ENCODE measurements at places on chromosomes 4 and X.

- DNase-seq, result peak; percentile 14
These were observed 48.3 kb downstream of the STBD1 start for GRCh38 chr4:76354517-76355473.

GRCh38 chrX:150224676-150225075 lies 138.4 kb upstream of the MAMLD1 start:
- DNase-seq, result no peak

DNA sequence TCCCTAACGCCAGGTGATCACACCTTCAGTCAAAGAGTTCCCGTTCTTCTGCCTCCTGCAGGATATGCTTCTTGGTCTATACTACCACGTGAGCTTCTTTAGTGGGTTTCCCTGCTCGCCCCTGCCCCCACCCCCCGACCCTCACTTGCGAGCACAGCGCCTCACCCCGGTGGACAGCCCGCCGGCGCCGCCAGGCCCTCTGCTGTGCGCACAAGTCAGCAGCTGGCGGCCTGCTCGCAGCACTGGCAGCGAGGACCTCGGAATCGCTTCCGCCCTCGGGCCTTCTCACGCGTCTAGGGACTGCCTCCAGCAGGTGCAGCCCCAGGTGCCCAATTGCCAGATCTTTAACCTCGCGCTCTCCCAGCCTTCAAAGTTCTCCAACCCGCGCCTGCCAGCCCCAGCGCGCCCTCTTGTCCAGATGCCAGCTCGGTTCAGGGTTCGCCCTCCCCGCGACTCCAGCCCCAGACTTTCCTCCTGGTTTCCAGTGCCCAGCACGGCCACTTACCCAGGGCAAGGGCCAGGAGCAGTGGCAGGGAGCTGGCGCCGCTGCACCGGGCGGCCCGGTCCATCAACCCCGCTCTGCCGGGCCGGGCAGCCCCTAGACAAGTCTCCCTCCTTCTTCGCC lies 454 bp downstream of the BTC start:
- DNase-seq, result no peak

GRCh38 chr4:89411539-89412309 lies 104.1 kb upstream of the GPRIN3 start:
- DNase-seq, result no peak

GRCh38 chr4:52172166-52172565 lies 121.1 kb downstream of the SPATA18 start:
- no peak for DNase-seq

- DNase-seq, result no peak
These were observed 11.9 kb downstream of the TMPRSS11D start for GRCh38 chr4:67871867-67872266.

DNA sequence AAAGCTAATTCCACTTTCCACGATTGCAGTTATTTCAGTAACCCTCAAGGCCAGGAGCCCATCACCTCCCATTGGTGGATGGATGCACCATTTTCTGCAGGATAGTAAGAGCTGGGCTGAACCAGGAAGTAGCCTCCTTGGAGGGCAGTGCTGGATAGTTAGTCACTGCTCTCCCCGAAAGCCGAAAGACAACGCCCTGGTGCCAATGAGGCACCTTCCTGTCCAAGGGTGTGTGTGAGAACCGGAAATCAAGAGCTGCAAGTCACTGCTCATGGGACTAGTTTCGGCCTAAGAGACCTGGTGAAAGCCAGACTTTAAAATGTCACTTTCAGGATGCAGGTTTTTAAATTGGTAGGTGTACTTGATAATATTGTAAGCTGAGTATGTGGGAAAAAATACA lies 203.8 kb upstream of the HS3ST1 start:
- DNase-seq, result no peak

DNA sequence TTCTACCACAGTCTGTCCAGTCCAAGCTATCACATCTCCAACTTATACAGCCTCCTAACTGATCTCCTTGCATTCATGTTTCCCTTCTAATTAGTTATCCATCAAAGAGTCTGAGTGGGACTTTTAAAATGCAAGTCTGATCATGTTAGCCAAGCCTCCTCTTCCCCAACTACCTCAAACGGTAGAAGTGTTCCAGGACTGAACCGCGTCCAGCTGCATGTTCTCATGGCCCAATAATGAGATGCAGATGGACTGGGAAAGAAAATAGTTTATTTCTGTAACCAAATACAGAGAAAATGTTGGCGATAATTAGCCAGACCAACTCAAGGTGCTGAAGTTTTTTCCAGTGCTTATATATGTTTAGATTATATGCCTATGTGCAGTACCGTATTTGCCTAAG lies 46.6 kb upstream of the PPP1R2C start:
- DNase-seq, result no peak

- DNase-seq, result no peak
These were observed 128.1 kb upstream of the NDP start for GRCh38 chrX:44101281-44101680.

DNA sequence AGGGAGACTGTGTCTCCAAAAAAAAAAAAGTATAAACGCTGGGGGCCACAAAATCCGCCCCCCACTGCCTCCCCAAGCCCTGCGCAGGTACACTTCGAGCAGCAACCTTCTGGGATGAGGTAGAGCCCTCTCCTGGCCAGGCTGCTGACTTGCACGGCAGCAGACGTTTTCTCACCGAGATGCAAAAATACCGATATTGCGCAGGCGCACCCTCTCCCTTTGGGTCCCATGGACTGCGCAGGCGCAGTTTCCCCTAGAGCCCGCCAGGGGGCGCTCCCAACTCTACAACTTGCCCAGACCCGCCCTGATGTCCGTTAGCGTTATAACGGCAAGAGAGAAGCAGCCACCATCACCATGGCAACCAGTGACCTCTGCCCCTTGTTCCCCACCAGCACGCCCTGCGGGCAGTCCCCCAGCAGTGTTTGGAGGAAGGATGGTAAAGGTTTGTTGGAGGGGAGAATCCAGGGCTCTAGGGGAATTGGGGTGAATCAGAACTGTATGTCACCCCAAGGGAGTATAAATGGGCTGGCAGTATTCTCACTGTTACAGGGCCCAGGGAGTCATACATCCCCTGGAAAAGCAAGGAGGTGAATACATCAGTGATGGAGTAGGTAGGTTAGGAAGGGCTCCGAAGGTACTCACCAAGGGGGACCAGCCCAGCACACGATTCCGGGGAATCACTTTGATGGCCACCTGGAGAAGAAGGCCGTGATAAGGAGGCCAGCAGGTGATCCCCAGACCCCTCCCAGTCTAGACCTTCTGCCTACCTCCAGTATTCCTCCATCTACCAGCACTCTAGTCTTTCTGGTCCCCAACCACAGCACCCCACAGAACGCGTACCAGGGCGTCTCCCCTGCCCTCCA lies 1.5 kb downstream of the PIM2 start:
- DNase-seq, result peak; percentile 90

- no peak for DNase-seq
These were observed 1111.8 kb upstream of the LCORL start for GRCh38 chr4:19133315-19133714.

- DNase-seq, result peak; percentile 22
These were observed 571 bp downstream of the TLR6 start for GRCh38 chr4:38856046-38856445.

GRCh38 chrX:56519642-56520041 lies 43.8 kb upstream of the UBQLN2 start:
- DNase-seq, result no peak

GRCh38 chr4:118361192-118361591 lies 8.4 kb upstream of the PRSS12 start:
- DNase-seq, result no peak

- peak; percentile 78 for DNase-seq
These were observed 4.5 kb downstream of the MID1IP1 start for GRCh38 chrX:38805432-38806389.

DNA sequence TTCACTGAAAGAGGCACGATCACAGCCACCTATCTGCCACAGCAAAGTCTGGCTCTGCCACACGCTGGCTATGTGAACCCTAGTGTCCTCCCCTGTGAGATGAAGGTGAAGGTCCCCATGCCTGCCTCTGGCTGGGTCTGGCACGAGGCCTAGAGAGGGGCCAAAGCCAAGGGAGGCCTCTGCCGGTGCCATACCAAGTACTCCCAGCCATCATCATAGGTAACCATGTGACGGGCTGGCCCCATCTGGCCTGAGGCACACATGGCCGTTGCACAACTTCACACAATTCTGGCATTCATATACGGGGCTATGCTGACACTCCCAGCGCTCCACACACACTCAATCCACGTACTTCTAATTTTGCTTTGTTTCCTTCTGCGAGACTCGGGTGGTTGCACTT lies 15.3 kb downstream of the NOP14 start:
- DNase-seq, result no peak

DNA sequence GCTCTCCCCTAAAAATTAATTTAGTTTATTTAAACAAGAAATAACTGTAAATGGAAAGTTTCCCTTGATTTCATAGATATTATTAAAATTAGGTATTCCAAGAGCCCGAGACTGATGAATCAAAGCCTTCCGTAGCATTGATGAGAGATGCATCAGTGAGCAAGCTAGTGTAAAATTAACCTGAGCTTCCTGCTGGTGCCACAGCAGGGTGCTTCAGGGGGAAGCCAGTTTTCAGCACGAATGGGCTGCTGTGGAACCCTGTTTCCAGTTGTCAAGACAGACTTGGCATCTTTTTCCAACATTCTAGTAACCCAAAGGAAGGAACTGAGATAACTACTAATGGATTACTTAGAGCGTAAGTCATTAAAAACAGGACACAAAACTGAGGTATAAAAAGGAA lies 221.7 kb downstream of the RBMX2 start:
- no peak for DNase-seq

DNA sequence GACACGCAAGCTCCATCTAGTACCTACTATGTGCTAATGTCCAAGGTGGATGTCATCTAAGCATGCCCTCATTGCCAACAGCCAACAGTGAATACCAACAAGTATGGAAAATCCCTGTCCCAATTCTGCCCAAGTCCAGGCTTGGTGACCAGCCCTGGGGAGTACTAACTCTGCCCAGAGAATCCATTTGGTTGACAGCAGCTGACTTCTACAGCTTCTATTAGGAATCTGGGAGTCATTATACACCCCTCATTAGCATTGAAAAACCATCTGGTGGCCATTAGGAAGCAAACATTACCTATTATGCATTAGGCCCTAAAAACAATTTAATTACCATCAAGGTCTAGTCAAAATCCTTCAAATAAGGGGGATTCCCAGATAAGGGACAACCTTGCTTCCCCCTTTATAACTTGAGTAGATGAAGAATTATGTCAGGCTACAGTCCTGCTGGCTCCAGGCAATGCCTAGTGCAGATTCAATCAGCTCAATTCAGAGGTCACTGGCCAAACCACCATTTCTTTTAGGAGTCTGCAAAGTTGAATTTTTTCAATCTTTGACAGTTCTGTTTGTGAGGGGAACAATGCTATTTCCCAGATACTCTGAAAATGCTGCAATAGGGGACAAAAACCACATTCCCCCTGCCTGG lies 228.0 kb upstream of the LDB2 start:
- DNase-seq, result no peak

GRCh38 chr4:15001248-15001868 lies 923 bp upstream of the CPEB2 start:
- DNase-seq, result peak; percentile 60

DNA sequence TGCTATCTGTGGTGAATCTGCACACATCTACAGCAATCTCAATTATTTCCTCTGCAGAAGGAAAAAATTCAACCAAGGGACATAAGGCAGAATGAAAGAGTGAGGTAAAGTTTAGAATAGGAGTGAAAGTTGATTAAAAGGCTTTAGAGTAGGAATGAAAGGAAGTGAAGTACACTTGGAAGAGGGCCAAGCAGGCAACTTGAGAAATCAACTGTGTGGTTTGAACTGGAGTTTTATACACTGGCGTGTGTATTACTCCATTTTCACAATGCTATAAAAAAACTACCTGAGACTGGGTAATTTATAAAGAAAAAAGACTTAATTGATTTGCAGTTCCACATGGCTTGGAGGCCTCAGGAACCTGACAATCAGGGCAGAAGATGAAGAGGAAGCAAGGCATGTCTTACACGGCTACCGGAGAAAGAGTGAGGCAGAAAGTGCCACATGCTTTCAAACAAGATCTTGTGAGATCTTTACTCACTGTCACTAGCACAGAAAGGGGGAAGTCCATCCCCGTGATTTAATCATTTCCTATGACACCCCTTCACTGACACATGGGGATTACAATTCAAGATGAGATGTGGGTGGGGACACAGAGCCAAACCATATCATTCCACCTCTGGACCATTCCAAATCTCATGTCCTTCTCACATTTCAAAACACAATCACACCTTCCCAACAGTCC lies 234.8 kb downstream of the IL15 start:
- DNase-seq, result no peak

- DNase-seq, result no peak
These were observed 655.1 kb upstream of the ADGRL3 start for GRCh38 chr4:60544981-60545380.

DNA sequence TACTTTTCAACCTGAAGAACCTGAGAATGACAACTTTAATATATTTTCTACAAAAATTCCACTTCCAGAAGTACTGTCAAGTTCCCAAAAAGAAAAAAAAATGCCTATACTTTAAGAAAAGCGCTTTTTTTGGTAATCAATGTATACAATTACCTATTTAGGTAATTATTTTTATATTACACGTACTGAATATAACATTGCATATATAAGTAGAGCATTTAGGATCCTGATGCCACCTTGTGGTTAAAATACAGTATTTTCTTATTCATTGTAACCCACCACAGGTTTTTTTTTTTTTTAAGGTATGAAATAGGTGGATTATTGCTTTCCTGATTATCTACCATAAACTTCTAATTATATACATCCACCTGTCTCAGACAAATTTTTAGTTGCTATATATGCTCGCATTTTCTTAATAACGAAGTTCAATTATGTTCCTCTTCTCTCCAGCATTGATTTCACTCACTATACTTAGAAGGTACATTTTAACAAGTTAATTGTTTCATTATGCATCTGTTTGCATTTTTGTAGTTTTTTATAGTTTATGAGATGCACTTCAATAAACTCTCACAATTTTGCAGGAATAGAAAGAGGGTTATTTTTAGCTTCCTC lies 5.2 kb downstream of the MAP9 start:
- DNase-seq, result no peak

DNA sequence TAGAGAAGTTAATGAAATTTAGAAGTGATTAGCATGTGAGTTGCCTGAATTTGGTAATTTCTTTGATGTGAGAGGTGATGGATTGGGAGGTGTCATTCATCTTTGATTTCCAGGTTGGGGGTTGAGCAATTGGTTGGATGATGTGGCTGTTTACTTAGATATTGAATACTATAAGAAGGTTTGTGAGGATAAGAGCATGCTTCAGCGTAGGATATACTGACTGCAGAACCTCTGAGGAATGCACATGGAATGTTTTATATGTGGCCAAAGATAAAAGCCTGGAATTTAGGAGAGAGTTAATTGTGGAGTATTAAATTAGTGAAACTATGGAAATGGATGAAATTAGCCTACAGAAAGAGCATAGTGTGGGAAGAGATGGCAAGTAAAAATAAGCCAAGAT lies 165.4 kb upstream of the MAD2L1 start:
- no peak for DNase-seq

Data from CD4-positive, alpha-beta T cell treated with Interleukin-17A for 4 hours (primary cell).